ENCODE measurements at places on chromosomes 1 and 21. TPM values are rescaled to one million over a fixed set of nuclear protein-coding genes. Genes with fewer than 3 reads are reported as not detected.

ATAD3B gene
- 57.4 TPM for polyA plus RNA-seq

RGS1 gene
- polyA plus RNA-seq: not detected

S100A1 gene
- polyA plus RNA-seq: not detected

RHD gene
- not detected for polyA plus RNA-seq

MASP2 gene
- polyA plus RNA-seq: not detected

TGFBR3 gene
- 0.54 TPM for polyA plus RNA-seq

ADAM30 gene
- polyA plus RNA-seq: not detected
